ENCODE measurements at places on chromosomes 12 and 14. TPM values are rescaled to one million over a fixed set of nuclear protein-coding genes. Genes with fewer than 3 reads are reported as not detected.

DNA sequence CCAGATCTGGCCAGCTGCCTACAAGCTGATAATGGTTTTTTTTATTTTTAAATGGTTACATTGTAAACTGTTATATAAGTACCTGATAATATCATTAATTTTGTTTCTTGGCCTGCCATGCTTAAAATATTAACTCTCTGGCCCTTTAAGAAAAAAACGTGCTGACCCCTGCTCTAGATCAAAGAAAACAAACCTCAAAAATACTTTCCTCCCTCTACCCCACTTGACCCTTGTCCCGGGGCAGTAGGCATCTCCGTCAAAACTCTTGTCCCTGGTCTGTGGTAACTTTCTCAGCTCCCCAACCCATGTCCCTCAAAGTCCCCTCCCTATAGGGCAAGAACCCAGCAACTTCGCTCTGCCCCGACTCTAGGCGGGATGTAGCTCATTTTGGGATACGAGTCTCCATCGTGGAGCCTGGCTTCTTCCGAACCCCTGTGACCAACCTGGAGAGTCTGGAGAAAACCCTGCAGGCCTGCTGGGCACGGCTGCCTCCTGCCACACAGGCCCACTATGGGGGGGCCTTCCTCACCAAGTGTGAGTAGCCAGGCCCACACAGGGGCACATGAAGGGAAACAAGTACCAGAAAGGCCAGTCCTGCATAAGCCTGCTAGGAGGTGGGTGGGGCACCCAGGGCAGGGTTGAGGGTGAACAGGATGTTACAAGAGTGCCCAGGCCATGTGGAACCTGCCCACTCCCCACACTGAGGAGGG is 3.5 kb downstream of the RDH5 start:
- no peak for DNase-seq

DNA sequence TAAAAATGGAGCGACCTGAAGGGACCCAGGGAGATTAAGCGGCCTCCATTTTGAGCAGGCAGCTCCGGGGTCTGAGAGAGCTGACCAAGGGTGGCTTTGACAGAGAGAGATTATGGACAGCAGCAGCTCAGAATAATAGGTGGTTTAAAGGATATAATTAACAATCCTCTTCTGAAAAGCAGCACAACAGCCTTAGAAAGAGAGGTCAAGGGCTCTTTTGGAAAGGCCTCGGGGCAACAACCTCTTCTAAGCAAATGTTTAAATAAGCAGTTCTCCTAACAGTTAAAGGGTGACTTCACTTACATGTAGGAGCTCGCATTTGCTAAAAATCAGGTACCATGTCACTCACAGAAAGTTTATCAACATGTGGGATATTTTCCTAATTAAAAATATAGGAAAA is 87.2 kb upstream of the FRMD6 start:
- no peak for DNase-seq

DNA sequence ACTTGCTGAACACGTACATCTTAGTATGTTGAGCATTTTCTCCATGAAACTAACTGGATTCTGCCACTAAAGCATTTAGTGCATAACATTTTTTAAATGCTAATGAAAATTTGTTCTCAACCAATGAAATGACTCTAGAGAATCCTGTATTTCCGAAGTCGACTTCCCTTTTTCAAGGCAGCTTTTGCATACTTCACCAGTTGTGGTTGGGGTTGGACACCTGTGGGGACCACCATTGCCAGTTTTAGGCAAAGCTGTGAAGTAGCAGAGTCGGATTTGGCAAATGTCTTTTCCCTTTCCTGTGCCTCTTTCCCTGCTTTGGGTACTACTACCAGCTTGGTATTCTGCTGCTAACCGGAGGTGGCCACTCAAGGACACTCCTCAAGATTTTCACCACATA is 349.2 kb downstream of the BCAT1 start:
- no peak for DNase-seq

ACVRL1 gene
- not detected for total RNA-seq

KRT6A gene
- total RNA-seq = 5,507 TPM

LGR5 gene
- not detected for total RNA-seq

SMAGP gene
- 35.1 TPM for total RNA-seq

ZDHHC22 gene
- total RNA-seq = not detected
